ENCODE measurements at places on chromosomes 4 and X.

GRCh38 chr4:24497221-24497620, 87.1 kb downstream of the DHX15 start:
- DNase-seq: no peak

GRCh38 chr4:120796271-120796670, 126.3 kb downstream of the PRDM5 start:
- DNase-seq: no peak

DNA sequence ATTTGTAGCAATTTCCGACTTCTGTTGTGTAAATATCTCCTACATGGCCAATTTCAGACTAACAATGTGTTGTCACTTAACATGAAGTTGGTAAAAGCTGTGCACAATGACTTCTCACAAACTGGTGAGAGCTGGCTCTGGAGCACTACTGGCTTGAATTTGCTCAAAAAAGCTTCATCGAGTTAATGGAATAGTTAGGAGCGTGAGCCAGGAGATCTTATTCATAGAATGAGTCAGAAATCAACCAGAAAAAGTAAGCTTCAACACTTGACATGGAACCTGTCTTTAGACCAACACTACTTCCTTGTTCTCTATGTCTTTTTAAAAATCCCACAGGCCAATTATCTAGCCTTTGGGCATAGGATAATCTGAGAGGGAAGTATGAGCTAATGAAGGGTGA, 7.9 kb upstream of the CHRDL1 start:
- DNase-seq: no peak

DNA sequence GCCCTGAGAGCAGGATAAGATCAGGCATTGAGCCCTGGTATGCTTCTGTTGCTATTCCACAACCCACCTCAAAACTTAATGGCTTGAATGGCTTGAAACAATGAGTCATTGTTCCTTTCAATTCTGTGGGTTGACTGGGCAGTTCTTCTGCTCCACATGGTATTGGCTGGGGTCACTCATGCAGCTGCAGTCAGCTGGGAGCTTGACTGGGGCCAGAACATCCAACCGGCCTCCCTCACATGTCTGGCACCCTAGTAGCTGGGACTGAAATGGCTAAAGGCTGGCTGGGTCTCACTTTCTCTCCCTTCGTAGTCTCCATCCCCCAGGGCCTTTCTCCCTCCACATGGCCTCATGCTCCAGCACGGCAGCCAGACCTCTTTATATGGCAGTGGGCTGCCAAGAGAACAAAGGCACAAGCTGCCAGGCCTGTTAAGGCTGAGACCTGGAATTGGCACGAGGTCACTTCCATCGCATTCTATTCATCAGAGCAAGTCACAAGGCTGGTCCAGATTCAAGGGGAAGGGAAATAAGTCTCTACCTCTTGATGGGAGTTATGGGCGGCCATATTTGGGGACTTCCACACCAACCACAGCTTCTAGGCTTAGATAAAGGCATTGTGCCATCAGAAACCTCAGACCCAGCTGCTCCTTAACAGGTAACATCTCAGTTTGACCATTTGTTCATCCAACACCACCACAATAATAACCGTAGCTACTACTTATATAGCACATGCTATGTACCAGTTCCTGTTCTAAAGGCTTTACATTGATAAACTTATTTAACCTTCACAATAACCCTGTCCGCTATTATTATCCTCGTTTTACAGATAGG, 159.7 kb upstream of the ATP6AP2 start:
- no peak for DNase-seq

DNA sequence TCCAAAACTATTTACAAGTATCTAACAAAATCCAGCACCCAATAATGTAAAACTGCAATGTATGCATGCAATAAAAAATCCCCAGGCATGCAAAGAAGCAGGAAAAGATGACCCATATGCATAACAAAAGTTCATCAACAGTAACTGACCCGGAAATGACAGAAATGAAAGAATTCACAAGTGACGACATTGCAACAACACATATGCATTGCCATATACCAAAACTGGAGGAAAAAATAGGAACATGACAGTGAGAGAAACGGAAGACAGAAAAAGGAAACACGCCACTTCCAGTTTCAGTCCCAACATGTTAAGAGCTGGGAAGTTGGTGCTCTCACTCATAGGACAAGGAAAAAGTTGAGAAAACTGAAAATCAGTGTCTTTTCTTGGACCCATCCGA, 154.6 kb downstream of the EVC2 start:
- DNase-seq: peak; percentile 33

GRCh38 chr4:95528388-95528948, 20.3 kb downstream of the UNC5C start:
- DNase-seq: no peak

GRCh38 chrX:45187731-45188130, 12.9 kb downstream of the DIPK2B start:
- no peak for DNase-seq

DNA sequence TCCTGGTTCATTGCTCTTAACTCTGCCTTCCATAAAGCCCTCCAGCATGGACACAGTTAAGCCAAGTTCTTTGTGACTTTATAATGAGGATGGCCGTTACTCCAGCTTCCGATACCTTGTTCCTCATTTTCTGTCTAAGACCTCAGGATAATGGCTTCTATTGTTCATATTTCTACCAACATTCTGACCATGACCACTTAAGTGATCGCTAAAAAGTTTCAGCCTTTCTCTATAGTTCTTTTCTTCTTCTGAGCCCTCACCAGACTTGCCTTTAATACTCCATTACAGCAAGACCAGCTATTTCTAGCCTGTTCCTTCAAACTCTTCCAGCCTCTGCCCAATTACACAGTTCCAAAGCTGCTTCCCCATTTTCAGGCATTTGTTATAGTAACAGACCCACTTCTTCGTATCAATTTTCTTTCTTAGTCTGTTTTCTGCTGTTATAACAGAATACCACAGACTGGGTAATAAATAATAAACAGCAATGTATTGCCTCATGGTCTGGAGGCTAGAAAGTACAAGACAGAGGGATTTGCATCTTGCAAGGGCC, 12.3 kb downstream of the RNF175 start:
- peak; percentile 39 for DNase-seq

GRCh38 chr4:153140294-153140693, 63.9 kb upstream of the TRIM2 start:
- DNase-seq: no peak

GRCh38 chr4:87978681-87979080, 3.2 kb downstream of the SPP1 start:
- peak; percentile 70 for DNase-seq

GRCh38 chr4:140826701-140827027, 70.5 kb upstream of the TBC1D9 start:
- no peak for DNase-seq

DNA sequence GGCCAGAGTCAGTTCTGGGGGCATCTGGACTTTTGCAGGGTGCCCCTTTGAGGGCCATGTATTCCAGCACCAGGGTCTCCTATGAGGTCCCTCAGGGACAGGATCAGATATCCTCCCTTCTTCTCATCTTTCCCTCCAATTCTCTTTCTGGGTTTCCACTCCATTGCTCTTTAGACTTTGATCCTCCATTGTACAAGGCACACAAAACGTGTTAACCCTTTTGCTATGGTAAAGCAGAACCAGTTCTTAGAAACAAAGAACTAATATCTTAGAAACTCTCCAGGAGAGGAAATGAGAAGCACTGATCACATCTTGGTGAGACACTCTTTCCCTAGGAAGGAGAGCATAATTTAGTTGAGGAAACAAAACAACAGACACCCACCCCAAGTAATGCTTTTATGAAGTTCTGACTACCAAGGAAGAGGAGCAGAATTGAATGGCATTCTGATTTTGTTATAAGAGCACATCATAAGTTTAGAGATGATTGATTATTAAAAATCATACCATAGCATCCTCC, 200.7 kb upstream of the NPY2R start:
- no peak for DNase-seq

DNA sequence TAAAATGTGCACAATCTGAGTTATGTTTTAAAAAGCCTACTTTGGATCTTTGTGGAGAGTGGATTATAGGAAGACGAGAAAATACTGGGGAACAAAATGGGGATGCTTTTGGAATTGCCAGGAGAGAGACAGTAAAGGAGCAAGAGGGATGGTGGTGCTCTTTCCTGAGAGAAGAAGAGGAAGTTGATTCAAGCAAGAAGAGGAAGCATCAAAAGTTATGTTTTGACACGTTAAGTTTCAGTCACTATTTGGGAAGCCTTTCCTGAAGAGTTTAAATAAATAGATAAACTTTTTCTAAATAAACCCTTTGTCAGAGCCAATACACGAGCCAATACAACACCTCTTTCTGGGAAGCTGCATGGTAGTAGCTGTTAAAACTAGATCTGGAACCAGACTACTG, 394.1 kb downstream of the GALNTL6 start:
- DNase-seq: peak; percentile 31

GRCh38 chr4:4727536-4727935, 131.9 kb upstream of the MSX1 start:
- no peak for DNase-seq

DNA sequence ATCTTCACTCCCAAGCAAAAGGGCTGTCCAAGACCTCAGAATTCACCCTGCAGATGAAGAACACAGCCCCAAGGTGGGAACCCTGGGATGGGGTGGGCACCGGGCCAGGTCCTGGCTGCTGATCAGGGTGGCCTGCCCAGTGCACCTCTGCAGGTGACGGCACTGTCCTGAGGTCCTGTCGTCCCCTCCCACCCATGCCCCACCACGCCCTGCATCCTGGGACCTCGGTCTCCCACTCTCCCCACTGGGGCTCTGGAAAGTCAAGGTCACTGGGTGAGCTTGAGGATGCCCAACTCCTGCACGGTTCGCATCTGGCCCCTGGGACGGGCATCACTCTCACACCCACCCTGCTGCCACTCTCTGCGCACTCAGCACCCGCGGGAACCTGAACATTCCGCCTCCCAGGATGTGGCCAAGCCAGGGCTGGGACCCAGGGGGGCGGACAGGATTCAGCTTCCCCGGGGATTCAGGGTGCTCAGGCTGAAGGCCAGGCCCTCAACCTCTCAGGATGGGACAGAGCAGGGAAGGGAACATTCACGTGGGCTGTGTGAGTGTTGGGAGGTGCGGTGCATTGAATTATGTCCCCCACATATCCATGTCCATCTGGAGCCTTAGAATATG, 115.9 kb downstream of the CPZ start:
- no peak for DNase-seq

GRCh38 chr4:39029752-39030694, 2.2 kb downstream of the TMEM156 start:
- DNase-seq: no peak

- no peak for DNase-seq
Observed at GRCh38 chr4:27005905-27006590, 145.4 kb downstream of the STIM2 start.

DNA sequence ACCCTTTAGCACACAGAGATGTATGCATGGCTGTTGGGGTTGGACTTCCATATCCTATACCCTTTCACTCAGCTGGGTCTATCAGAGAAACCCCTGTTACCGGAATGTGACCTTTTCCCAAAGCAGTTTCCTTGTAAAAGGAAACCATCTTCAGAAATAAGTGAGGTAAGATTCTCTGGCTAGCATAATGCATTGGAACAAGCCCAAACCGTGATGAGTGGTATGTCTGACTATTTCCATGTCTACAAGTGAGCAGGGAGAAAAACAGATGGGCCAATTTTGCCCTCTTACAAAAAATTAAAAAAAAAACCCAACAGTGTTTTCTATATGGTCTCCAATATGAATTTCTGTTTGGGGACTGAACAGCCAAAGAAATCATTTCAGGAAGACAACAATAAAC, 283.9 kb downstream of the SMARCA1 start:
- no peak for DNase-seq

- no peak for DNase-seq
Observed at GRCh38 chr4:3520796-3521600, 11.2 kb downstream of the LRPAP1 start.

Data from inflammatory macrophage (primary cell).